Suppressor macrophage (primary cell): ENCODE measurements at places on chromosomes 11 and 22.

- DNase-seq: peak; percentile 16
Observed at GRCh38 chr11:8325591-8326304, 62.1 kb upstream of the LMO1 start.

DNA sequence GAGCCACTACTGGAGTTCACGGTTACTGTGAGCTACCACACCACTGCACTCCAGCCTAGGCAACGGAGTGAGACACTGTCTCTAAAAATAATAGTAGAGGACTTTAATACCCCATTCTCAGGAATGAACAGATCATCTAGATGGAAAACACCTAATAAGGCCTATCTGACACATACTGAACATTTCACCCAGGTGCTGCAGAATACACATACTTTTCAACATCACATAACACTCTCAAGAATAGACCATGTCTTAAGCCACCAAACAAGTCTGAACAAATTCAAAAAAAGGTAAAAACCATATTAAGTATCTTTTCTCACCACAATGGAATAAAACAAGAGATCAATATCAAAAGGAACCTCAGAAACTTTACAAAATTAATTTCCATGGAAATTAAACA is 37.9 kb downstream of the DDIAS start:
- DNase-seq: no peak

GRCh38 chr11:124961972-124962609 is 8.1 kb downstream of the CCDC15 start:
- peak; percentile 82 for DNase-seq

- no peak for DNase-seq
Observed at GRCh38 chr11:134478611-134479010, 66.6 kb upstream of the B3GAT1 start.

GRCh38 chr11:77467233-77467632 is 6.7 kb downstream of the PAK1 start:
- DNase-seq: no peak

GRCh38 chr22:41823797-41824196 is 9.1 kb upstream of the SREBF2 start:
- DNase-seq: no peak

DNA sequence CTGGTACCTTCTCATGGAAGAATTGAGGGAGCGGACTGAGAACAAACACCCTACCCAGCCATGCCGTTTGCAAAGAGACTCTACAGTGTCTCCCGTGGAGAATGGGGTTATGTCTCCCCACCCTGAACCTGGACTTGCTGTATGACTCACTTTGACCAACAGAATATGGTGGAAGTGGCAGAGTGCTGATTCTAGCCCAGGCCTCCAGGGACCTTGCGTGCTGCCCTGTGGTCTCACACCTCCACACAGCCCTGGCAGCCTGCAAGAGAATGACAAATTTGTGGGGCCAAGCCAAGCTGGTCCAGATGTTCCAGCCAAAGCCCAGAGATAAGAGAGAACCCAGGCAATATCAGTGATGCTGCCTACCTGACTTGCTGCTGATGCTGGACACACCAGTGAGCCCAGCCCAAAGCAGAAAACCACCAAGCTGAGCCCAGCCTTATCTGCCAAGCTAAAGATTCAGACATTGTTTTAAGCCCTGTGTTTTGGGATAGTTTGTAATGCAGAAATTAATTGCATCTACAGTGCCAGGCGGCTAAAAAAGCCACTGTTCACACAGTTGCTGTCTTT is 8.1 kb upstream of the LINC01488 start:
- no peak for DNase-seq

DNA sequence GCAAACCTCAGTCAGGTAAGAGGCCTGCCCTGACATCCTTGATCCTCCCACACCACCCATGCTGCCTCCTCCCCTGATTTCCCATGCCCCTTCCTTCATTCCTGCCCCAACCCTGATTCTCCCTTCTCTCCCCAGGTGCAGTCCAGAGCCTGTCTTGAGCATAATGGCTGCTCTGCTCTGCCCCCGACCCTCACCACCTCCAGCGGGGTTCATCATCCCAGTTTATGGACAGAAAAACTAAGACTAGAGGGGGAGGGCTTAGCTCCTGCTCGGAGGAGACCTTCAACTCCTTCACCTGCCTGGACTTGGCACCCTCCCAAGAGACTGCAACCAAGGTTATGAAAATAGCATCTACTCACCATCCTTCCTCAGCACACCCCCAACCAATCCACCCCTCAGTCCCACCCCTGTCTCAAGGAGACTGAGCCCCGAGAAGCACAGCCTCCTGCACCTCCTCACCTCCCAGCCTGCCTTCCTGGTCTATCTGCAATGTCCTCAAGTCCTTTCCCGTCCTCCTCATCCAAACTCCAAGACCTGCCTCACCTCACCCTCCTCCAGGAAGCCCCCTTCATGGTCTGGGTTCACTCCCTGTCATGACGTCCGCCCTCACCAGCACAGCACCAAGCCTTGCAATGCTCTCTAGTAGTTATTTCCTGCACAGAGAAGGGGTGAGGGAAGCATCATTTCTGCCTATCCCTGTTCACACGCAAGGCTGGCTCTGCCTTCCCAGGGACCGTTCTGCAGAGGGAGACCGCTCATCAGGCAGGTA is 103.1 kb downstream of the PDE2A start:
- no peak for DNase-seq

DNA sequence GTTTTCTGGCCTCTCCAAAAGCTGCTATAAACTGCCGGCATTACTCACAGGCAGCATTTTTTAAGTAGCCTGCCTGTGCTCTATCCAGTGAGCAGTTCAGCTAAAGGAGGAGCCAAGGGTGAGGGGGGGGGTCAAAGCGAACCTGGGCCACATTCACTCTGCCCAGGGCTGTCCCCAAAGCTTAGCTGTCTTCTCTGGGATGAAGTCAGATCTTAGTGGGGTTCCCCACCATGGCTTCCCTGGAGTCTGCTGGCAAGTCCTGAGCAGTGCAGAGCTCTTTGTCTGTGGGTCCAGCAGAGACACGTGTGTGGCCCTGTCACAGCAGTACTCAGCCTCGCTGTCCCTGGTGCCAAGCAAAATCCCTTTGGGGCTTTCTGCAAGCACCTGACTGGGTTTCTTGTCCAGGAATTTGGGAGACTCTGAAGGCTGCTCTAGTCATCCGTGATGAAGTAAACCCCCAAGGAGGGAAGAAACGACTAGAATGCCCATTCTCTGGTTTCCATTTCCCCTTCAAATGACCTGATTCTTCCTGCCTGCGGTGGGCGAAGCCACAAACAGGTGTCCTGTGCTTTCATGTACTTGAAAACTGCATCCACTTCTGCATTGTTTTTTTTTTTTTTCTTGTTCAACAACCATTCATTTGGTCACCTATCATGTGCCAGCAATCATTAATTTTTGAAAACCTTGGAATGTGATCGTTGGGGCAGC is 2.6 kb downstream of the KCNJ5 start:
- no peak for DNase-seq

- no peak for DNase-seq
Observed at GRCh38 chr11:128627666-128628324, 40.4 kb upstream of the ETS1 start.

DNA sequence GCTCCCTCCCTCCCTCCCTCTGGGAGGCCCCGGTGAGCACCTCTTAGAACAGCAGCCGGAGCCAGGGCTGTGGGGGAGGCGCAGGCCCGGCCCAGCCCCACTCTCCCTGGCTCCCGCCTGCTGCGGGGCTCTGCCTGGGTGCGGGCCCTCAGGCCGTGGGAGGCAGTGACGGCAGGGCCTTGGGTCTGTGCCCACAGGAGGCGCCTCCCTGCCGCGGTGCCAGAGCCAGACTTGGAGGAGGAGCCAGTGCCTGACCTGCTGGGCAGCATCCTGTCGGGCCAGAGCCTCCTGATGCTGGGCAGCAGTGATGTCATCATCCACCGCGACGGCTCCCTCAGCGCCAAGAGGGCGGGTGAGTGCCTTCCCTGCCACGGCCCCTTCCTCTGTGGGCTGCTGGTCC is 9.5 kb downstream of the IRF7 start:
- DNase-seq: no peak

GRCh38 chr11:8360086-8360828 is 96.6 kb upstream of the LMO1 start:
- DNase-seq: no peak

GRCh38 chr22:32905400-32905799 is 103.9 kb downstream of the TIMP3 start:
- no peak for DNase-seq

DNA sequence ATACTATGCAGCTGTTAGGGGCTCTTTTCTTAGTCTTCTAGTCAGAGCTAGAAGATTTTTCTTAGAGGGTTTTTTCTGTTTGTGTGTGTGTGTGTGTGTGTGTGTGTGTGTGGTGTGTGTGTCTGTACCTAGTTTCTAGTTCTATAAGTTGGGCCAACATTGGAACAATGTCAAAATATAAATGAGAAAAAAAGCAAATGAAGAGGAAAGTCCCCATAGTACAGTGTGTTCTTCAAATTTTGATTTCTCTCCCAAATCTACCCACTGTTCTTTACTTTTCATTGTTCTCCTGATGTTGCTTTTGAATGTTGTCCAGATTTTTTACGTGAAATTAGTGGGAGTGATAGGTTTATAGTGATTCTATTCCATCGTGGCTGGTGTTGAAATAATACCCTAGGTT is 2153.4 kb upstream of the RAG2 start:
- DNase-seq: no peak

GRCh38 chr11:63635762-63636465 is 21.7 kb upstream of the PLAAT3 start:
- peak; percentile 80 for DNase-seq

GRCh38 chr11:73875380-73875779 is 1.3 kb downstream of the COA4 start:
- DNase-seq: no peak

DNA sequence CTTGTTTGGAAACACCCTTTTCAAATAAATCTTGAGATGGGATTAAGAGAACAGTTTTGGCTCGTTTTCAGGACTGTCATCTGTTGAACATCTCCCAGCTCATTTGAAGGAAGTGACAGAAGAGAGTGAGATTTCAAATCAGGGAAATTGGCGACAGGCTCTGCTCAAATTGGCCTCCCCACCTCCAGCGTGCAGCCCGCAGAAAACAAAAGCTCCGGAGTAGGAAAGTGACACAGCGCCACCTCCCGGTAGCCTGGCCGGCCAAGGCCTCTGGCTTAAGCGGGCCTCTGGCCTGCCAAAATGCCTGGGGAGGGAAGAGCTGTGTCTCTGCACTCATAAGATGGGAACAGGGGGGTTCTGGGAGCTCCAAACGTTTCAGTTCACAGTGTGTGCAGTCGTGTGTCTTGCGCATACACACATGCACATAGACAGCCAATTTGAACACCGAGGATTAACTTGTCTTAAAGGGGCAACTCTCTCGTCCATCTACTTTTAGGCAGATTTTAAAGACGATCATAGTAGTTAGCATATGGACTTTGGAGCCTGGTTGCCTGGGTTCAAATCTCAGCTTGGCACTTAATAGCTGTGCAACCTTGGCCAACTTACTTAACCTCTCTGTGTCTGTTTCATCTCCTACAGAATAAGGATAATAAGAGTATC is 132.7 kb upstream of the RCN1 start:
- peak; percentile 70 for DNase-seq

DNA sequence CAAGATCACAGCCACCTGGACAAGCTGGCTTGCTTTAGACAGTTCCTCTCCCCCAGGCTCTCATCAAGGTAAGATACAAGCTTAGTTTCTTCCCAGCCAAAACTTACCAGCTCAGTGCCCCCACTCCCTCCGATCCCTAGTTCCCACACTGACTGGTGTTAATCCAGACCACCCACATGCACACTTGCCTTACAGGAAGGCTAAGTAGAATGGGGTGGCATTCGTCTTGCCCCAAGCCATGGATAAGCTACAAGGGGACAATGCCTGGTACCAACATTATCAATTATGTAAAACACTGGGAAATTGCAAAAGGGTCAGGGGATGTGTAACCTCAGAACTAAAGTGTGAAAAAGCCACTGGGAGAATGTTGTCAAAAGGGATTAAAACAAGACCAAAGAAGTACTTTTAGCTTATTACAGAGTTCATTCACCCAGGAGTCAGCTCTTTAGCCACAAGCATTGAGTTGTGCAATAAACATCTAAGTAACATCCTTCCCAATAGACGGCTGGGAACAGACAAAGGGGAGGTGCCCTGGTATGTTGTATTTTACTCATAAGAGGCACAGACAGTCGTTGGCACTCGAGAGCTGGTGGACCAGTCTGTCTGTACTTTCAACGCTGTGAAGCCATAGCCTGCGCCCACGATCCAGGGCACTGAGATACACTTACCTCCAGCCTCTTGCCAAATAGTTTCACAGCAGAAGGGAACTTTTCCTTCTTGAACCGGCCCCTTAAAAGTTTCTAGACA is 1.1 kb downstream of the DHCR7 start:
- DNase-seq: peak; percentile 85

GRCh38 chr11:126647735-126648134 is 292.2 kb downstream of the ST3GAL4 start:
- DNase-seq: no peak

DNA sequence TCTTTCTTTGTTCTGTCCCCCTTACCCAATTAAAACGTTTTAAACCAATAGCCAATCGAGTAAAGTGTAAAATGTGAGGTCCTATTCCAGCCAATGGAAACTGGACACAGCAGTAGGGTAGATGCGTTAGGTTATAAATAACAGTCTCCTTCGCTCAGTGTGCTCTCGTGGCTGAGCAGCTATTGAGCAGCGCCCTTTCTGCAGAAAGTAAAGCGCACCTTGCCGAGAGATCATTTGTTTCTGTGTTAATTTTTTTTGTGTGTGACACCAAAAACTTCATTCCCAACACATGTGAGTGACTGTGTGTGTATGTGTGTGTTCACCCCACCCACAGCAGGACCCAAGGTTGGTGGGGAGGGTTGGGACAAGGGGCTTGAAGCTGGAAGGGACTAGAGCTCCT is 7.2 kb upstream of the TTLL1 start:
- no peak for DNase-seq

DNA sequence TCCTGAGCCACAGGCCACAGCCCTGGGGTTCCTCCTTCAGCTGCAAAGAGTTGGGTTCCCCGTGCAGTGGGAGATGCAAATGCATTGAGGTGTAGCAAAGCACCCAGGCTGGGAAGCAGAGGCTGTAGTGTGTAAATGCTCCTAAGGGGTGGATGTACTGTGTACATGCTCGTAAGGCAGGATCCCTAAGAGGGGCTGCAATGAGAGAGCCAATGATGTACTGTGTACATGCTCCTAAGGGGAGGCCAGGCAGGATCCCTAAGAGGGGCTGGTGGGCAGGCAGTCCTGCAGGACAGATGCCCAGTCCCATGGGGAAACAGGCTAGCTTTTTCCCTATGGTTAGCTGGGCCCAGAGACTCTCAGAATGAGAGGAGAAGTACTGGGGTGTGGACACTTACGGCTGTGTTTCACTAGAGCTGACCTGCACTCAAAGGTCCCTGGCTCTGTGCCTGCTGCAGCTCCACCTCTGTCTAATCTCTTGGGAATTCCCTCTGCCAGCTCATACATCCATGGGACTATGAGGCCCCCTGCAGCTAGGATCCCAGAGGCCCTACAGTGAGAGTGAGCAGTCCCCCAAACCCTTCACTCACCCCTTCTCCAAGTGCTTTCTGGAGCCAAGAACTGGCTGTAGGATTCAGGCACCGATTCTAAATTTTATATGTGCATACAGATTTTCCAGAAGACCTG is 261.9 kb upstream of the LUZP2 start:
- DNase-seq: no peak
